ENCODE measurements at places on chromosomes 5 and 9.

- DNase-seq, result no peak
These were observed 31.5 kb upstream of the PPP3R2 start for GRCh38 chr9:101626295-101626694.

DNA sequence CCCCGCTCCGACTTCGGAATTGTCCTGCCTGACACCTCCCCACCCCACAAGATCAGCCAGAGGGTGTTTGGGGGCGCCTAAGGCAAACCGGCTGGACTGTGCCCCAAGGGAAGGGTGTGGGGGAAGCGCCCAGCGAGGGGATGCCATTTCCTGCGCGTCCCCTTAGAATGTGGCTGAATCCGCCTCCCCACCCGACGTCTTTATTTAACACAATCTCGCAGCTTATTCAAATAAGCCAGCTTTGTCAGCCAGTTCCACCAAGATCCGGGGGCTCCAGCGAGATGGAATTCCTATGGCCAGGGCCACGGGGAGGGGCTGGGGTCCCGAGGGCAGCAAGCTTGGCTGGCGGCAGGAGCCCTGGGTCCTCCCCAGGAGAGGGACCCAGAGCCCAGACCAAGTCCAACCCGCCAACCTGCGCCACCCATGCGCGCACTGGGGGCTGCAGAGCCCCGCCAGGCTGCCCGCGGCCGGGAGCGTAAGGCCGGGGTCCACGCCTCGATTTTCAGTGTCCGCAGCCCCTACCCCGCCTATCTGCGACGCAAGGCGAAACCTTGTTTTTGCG lies 7.4 kb downstream of the IRX4 start:
- DNase-seq, result no peak

DNA sequence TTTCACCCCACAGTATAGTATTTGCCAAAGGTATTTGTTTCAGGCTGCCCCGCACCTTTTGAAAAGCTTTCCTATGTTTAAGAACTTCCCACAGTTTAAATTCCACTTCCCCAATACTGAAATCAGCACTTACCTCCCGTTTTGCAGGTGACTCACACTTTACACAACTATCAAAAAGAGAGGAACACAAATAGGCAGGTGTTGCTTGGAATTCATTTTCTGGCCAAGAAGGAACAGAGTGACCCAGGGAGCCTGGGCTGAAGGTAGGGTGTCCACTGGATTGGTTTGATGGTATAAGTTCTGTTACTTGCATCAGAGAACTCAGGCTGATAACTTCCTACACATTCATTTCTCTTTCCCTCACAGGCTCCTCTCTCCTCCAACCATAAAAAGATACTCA lies 60.1 kb upstream of the SLC30A5 start:
- no peak for DNase-seq

DNA sequence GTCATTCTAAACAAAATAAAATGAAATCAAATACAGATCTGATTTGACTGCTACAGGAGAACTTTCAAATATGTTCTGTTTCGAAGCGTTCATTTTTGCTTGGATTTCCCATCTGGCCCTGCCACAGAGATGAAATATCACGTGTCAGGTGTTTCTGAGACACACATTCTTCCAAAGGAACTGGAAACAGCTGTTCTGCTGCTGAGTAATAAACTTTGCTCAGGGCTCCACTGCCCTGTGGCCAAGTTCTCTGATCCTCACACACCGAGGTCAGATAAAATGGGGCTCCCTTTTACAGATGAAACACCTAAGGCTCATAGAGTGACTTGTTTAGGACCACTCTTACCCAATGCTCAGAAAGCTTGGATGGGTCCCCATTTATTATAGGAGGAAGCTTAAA lies 42.5 kb downstream of the FRMPD1 start:
- no peak for DNase-seq

- no peak for DNase-seq
These were observed 59.6 kb downstream of the ACTBL2 start for GRCh38 chr5:57422993-57423392.

- no peak for DNase-seq
These were observed 369.0 kb upstream of the IRX4 start for GRCh38 chr5:2251751-2252150.

Data from astrocyte of the spinal cord (primary cell).